Stimulated activated CD8-positive, alpha-beta memory T cell treated with anti-CD3 and anti-CD28 coated beads, Interleukin-15, amount 100 ng/mL, for 4 hours (primary cell): ENCODE measurements at places on chromosomes 7 and 10.

DNA sequence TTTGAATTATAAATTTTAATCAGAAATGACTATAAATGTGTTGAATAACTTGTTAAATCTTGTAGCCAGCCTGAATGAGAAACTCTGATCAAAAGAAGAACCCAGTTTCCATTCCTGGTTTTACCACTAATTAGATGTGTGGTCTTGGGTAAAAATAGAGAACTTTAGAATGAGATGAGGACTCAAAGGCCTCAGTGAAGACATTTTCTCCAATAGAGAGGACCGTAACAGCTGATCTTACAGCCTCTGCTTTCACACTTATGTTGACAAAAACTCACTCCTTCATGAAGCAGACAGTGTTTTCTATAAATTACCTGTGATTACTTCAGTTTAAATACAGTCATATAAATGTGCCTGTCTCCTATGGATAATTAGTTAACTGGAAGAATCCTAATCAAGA, 200.1 kb upstream of the MEOX2 start:
- DNase-seq: no peak

- no peak for DNase-seq
Measured at GRCh38 chr10:131065673-131066305, 245.7 kb downstream of the TCERG1L start.

DNA sequence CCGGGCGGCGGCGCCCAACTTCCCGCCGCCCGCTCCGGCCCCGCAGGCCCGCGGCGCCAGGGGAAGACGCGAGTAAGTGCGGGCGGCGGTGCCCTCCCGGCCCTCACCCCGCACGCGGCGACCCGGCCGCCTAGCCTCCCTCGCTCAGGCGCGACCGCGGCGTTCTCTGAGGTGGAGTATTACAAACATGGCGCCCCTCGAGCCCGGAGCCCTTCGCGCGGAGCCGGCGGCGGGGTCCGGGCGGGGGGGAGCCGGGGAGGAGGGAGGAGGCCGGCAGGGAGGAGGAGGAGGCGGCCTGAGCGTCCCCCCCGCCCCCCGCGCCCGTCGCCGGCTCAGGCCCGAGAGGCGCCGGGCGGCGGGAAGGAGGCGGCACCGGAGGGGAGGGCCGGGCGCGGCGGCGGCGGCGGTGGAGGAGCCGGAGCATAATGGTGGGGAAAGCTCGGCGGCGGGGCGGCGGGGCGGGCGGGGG, at the start of gene ZMYND11:
Gene ZMYND11, plus strand, starts transcription at position 324 of the 469 bp plus-strand sequence. CDS start 44,558 bp downstream, outside the sequence.
- peak; percentile 57 for DNase-seq

GRCh38 chr7:16136896-16137295, 284.4 kb downstream of the CRPPA start:
- no peak for DNase-seq

DNA sequence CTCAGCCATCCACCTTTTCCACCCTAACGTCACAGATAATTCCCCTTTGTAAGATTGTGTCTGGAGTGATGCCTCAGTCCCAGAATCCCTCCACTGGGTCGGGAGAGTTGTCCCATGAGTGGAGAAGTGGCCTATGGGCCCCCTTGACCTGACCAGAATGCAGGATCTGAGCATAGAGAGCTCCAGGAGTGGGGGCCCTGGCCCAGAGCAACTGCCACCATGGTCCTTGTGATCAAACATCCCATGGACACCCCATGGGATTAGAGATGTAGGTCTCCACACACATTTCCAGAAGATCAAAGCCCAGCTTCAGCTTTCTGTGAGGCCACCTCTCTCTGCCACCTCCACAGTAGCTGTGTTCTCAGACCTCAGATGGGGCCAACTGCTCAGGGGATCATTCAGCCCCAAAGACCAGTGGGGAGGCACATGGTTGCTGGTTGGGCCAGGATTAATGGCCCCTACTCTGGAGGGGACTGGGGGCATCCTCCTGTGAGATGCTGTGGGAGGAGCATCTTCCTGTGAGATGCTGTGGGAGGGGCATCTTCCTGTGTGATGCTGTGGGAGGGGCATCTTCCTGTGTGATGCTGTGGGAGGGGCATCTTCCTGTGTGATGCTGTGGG, 28.5 kb upstream of the DPYSL4 start:
- DNase-seq: no peak

GRCh38 chr10:127447197-127447596, 101.9 kb upstream of the NPS start:
- DNase-seq: no peak

- DNase-seq: no peak
Measured at GRCh38 chr7:71574153-71574860, 442.4 kb downstream of the GALNT17 start.

DNA sequence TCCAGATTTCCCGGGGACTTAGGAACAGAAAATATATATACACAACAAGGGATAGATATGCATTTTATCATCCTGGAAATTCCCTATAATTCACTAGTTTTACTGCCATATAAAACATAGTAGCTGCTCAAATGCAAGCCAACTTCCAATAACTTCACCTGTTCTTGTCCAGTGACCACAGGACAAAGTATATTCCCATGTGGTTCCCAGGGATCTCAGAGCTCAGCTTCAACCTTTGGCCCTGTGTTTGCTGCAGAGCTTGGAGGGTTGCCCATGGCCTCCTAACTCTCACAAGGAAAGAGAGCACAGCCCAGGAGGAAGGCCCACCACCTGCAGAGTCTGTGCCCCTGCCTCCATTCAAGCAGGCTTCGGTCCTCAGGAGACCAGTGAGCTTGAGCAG, 4.5 kb upstream of the DRGX start:
- no peak for DNase-seq

- DNase-seq: no peak
Measured at GRCh38 chr10:6249698-6250097, 47.0 kb downstream of the PFKFB3 start.

DNA sequence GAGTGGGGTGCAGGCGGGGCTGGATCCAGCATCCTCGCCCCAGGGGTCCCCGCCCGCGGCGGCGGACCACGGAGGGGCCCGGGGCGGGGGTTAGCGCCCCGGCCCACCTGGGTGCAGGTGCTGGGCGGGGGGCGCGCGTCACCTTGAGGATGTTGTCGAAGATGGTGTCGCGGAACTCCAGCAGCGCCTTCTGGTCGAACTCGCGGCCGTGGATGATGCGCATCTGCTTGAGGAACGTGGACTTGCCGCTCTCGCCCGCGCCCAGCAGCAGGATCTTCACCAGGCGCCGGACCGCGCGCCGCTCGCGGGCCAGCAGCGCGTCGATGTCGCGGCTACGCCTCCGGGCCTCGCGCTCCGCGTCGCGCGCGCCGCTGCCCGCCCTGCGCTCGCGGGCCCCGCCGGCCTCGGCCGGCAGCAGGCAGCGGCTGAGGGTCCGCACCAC, 376 bp downstream of the GNA12 start:
- DNase-seq: no peak

- no peak for DNase-seq
Measured at GRCh38 chr10:91598211-91598977, 34.5 kb downstream of the PPP1R3C start.

GRCh38 chr7:30266686-30267085, 17.7 kb upstream of the ZNRF2 start:
- DNase-seq: no peak

GRCh38 chr10:31694929-31695837, 233.4 kb downstream of the ARHGAP12 start:
- DNase-seq: no peak

DNA sequence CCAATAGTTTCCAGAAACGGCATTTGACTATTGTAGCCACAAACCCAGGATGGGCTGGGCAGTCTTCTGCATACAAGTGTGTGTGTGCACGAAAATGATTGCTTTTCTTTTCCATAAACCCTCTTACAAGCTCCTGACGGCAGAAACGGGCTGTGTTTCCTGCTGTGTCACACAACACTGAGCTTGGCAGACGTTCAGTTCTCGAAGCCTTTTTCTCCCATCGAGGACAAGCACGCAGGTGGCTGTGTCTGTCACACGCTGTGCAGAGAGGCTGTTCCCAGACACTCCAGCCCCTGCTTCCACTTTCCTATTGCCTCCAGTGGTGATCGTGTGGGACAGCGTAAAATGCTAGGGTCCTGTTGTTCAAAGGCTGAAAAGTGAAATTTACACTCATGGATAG, 32.1 kb downstream of the RBAK start:
- DNase-seq: no peak

GRCh38 chr10:115572740-115573455, 479.7 kb downstream of the ATRNL1 start:
- no peak for DNase-seq

DNA sequence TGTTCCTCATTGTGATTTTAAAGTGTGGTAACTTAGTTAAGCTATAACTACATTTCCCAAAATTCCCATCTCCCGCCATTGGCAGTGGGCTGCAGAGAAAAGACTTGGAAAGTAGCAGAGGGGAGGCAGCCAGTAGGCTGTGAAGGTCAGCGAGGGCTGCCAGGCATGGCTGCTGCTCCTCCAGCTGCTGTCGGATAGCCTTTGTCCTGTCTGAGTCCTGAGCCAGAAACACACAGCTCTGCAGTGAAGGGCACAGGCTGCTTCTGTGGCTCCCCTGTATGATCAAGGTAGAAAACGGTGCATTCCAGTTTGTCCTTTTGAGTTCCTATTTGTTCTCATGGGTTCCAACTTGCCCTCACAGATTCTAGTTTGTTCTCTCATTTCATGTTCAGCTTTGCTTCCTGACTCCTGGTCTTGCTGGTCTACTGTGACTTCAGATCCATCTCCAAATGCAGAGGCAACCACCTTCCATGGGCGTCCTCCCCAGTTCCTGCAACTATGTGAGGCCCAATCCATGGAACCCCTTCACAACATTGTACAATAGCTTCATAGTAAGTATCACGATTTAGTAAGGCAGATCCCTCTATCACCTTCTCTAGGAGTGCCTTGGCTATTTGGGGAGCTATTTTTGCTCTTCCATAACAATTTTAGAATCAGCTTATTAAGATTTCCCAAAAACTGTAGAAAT, 31.7 kb downstream of the SYPL1 start:
- DNase-seq: no peak

GRCh38 chr10:79159141-79159651, 90.4 kb downstream of the ZMIZ1 start:
- DNase-seq: no peak

DNA sequence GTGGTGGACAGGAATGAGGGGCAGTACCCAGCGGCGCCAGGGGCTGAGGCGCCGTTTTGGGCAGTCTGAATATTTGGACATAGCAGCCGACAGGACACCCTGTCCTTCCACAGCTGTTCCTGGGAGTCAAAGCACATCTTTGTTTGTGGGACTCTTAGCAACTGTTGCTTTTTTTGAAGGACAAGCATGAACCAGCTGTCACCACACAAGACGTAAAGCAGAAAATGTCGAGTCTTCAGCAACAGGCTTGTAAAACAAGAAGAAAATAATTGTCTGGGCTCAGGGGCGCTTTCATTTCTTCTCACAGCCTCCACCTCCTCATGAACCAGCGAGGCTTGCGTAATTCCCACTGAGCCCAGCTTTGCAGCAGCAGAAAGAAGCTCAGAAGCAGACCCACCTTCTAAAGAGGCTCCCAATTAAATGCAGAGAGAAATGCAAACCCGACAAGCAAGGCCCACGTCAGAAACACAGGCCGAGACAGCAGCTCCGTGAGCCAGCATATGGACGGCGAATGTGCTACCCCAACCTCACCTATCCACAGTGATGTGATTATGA, 68.9 kb upstream of the DNAAF5 start:
- DNase-seq: no peak

GRCh38 chr10:69287181-69287580, 8.9 kb downstream of the HK1 start:
- DNase-seq: no peak

GRCh38 chr10:132383101-132383500, 13.9 kb upstream of the PWWP2B start:
- DNase-seq: no peak

- no peak for DNase-seq
Measured at GRCh38 chr7:1533547-1534329, 3.2 kb downstream of the MAFK start.

GRCh38 chr7:29332875-29333855, 138.6 kb downstream of the CHN2 start:
- no peak for DNase-seq

DNA sequence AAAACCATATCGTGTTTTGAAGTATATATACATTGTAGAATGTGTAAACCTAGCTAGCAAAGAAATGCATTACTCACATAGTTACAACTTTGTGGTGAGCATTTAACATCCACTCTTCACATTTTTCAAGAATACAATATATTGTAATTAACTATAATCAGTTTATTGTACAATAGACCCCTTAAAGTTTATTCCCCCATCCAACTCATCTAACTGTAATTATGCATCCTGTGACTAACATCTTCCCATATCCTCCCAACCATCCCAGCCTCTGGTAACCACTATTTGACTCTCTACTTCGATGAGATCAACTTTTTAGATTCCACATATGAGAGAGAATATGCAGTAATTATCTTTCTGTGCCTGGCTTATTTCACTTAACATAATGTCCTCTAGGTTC, 526.4 kb downstream of the KIF20B start:
- DNase-seq: no peak

- no peak for DNase-seq
Measured at GRCh38 chr10:124576526-124577420, 115.2 kb downstream of the LHPP start.

- DNase-seq: no peak
Measured at GRCh38 chr7:45598886-45599520, 24.8 kb downstream of the ADCY1 start.

DNA sequence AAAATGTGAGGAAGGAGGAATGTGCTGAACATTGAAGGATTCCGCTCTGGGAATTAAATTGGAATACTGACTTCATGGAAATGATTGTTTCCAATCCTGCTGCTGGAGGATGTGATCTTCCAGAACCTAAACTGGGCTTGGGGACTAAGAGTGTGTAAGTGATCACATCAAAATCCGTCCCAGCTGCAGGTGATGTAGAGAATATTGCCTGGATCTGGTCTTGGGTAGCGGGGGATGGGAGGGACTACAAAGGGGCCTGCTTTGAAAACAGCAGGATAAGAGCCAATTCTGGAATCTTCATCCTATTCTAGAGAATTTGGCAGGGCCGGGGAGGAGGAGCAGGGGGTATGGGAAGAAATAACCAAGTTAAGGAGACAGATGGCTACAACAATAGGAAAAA, 552.2 kb upstream of the FZD8 start:
- no peak for DNase-seq

DNA sequence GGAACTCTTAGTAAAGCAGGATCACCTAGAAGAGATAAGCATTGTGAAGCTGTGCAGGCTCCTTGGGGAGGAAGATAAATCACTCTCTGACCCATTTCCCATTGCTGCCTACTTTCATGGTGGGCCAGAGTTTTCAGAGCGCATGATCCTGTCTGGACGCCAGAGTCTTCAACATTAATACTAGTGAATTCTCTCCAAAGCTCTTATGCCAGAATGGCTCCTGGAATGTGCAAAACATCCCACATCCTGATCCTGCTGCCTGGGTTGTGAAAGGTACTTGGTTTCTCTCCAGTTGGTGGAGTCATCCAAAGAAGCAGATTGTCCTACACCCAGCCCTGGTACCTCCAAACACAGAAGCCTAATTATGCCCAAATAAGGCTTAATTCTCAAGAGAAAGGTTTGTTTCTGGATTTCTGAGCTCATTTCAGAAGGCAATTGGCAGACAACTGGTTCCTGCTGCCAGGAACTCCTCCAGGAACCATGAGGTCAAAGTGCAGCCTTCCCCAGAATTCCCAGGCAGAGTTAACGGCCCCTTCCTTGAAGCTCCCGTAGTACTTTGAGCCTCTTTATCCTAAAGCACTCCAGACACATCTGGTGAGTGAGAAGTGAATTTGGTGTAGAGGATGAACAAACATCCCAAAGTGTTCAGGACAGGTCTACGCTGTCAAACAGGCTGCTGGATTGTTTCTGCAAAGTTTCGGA, 495.2 kb downstream of the PLXNA4 start:
- no peak for DNase-seq
